ENCODE measurements at places on chromosomes 1 and 21. TPM values are rescaled to one million over a fixed set of nuclear protein-coding genes. Genes with fewer than 3 reads are reported as not detected.

Gene MPL
- total RNA-seq = 0.40 TPM

Gene RCC1
- 10.7 TPM for total RNA-seq

Gene RGS18
- total RNA-seq = 4.3 TPM

Gene LCE1B
- total RNA-seq = not detected

Gene ANKRD65
- total RNA-seq = 11.2 TPM

Gene EPHX1
- 232 TPM for total RNA-seq

Gene HCRTR1
- total RNA-seq = 0.31 TPM
